ENCODE measurements at places on chromosomes 7 and 10.
A peak's percentile ranks its signal among the peaks of the same experiment; 100 is the strongest.

DNA sequence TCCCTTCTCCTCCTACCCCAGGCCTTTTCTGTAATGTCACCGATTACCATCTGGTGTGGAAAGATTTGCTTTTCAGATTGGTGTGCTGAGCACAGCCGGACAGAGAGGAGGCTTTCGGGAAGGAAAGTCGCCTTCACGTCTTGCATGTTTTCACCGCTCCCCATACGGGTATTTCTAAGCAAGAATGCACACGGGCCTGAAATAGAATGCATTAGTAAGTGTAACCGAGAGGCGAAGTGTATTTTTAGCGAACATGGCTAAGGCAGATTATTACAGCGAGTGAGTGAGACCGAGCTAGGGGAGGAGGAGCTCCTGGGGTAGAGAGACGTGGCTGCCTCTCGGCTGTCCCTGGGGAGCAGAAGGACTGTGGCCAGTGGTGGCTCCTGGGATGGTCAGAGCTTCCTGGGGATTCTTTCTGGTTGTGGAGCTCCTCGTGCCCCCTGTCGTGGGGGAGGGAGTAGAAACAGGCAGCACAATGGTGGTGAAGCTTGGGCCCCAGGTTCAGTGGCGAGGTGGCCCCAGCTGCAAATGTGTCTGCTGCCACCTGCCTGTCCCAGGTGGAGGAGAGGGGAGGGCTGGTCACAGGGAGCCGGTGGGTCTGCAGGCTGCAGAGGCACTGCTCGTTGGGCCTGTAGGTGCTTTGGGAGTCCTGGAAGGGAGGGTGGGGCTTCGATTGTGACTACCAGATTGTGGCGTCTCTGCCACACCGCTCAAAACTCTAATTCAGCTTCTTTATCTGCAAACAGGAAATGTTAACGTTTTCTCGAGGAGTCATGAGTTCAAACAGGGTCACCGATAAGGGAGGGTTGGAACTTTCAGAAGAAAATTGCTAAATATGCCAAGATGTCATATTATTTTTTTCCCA, 135.8 kb downstream of the CAMK1D start:
- H3K4me3 ChIP-seq, result no peak overlapping the region
- no peak overlapping the region for H3K27ac ChIP-seq
- no peaks in the 10 kb centered on the region for H3K36me3 ChIP-seq

- no peaks in the 10 kb centered on the region for H3K4me1 ChIP-seq
- DNase-seq, result no peak
- no peak overlapping the region for H3K4me3 ChIP-seq
- H3K27ac ChIP-seq, result no peak overlapping the region
- no peaks in the 10 kb centered on the region for H3K36me3 ChIP-seq
Observed at GRCh38 chr10:45163315-45163975, 152.0 kb downstream of the OR13A1 start.

DNA sequence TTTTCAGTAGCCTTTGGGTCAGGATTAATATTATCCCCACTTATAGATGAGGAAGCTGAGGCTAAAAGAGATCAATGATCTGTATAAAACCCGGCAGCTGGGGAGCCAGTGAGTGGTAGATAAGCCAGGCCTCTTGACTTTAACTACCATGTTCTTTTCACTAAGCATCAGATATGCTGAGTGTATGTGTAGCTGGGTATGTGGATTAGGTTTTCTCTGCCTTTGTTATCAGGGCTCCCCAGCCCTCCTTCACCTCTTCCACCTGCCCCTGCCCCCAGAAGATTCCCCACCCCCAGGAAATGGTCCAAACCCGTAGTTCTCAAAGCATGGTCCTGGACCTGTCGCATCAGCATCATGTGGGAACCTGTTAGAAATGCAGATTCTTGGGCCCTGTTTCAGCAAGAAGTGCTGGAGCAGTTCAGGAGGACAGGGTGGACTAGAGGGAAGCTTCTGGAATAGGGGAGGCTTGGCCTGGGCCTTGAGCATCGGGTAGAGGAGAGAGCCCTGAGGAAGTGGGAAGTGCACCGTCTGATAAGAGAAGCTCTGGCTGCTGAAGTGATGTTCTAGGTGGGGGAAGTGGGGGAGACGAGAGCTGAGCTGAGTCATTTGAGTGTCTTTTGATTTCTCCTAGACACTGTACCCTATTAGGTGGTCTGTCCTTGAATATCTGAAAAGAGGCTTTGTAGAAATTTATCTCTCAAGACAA, 101.3 kb downstream of the HIF1AN start:
- H3K36me3 ChIP-seq, result no peaks in the 10 kb centered on the region
- no peak overlapping the region for H3K27ac ChIP-seq
- no peaks in the 10 kb centered on the region for H3K4me1 ChIP-seq
- DNase-seq, result no peak
- peaks cover 2% of the 10 kb centered on the region for H3K27me3 ChIP-seq

DNA sequence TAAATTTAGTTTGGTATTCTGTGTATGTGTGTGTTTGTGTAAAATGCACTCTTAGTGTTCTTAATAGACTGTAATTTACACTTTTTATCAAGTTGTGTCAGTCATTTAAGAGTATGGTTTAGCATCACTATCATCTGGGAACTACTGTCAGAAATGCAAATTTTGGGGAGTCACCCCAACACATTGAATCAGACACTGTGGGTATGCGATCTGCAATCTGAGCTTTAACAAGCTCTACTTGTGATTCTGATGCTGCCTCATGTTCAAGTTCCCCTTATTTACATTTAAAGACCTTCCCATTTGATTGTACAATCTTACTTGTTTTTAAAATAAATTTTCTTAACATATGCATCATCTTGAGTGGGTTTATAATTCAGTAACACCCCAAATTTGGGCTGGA, 218.1 kb upstream of the FOXP2 start:
- H3K4me3 ChIP-seq, result no peak overlapping the region
- no peaks in the 10 kb centered on the region for H3K27me3 ChIP-seq
- no peaks in the 10 kb centered on the region for H3K4me1 ChIP-seq
- H3K36me3 ChIP-seq, result no peaks in the 10 kb centered on the region

DNA sequence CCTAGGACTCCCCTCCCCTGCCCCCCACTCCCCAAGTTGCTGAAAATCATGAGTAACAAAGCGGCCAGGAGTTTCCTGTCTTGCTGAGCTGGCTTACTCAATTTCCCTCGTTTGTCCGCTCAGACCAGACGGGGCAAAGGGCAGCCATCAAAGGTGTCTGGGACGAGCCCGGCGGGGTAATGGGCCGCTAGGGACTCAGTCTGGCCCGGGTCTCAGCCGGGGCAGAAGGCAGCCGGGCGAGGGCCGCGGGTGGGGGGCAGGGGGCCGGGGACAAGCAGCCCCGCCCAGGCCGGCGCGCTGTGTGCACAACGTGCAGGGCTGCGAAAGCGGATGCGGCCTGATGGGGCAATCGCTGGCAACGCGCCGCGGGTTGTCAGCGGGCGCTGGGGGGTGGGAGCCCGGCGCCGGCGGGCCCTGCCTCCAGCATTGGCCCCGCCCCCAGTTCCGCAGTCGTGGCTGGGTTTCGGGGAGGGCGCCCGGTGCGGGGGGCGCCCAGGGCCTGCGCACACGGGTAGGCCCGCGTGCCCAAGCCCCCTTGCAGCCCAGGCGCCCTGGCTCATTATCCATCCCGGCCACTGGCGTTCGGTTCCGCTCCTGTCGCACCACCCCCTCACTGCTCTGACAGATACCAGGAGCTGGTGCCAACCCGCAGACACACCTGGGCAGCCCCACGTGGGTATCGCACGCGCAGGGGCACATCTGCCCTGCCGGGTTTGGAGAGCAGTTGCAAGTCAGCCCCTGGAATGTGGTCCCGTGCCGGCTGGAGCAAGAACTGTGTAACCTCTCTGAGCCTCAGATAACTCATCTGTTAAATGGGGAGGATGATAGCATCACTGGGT, 35.1 kb downstream of the DNAJB12 start:
- H3K4me1 ChIP-seq, result peaks cover 89% of the 10 kb centered on the region
- no peaks in the 10 kb centered on the region for H3K36me3 ChIP-seq
- peak overlapping the region; percentile 89 for H3K27ac ChIP-seq
- no peaks in the 10 kb centered on the region for H3K27me3 ChIP-seq
- H3K4me3 ChIP-seq, result peak overlapping the region; percentile 61
- DNase-seq, result peak; percentile 81

- no peak overlapping the region for H3K27ac ChIP-seq
- H3K4me3 ChIP-seq, result no peak overlapping the region
- H3K4me1 ChIP-seq, result peaks cover 21% of the 10 kb centered on the region
Observed at GRCh38 chr10:102770792-102771191, 27.0 kb downstream of the WBP1L start.
